ENCODE measurements at places on chromosomes 1 and 21.
A peak's percentile ranks its signal among the peaks of the same experiment; 100 is the strongest.

DNA sequence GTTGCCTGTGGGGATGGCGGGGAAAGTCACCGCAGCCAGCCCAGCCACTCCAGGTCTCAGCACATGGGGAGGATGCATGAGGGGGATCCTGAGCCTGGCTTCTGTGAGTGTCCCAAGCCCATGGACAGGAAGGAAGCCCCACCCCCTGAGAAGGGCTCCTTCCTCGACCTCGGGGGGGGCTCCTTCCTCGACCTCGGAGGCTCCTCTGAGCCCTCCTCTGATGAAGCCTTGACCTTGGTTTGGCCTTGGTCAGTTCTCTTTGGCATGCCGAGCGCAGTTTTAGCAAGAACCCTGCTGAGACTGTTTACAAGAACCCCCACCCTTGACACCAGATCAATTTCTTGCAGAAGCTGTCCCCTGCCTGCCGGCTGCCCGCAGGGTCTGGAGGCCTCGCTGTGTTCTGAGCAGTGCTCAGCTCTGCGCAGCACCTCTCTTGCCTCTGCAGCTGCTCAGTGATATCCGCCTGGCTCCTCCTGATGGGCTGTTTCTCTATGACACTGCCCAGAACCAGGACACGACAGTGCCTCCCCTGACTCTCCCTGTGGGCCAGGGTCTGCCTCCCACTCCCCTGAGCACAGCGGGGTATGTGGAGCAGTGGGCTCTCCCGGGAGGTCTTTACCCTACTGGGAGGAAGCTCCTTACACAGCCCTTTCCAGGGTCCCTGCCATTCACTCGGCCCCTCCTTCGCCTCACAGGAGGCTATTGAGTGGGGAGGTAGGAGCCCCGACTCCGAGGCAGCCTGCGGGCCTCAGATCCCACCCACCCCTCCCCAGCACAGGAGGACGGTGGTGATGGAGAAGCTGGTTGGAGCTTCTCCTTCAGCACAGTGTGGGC, 15.4 kb downstream of the ACTRT2 start:
- no peak for DNase-seq

DNA sequence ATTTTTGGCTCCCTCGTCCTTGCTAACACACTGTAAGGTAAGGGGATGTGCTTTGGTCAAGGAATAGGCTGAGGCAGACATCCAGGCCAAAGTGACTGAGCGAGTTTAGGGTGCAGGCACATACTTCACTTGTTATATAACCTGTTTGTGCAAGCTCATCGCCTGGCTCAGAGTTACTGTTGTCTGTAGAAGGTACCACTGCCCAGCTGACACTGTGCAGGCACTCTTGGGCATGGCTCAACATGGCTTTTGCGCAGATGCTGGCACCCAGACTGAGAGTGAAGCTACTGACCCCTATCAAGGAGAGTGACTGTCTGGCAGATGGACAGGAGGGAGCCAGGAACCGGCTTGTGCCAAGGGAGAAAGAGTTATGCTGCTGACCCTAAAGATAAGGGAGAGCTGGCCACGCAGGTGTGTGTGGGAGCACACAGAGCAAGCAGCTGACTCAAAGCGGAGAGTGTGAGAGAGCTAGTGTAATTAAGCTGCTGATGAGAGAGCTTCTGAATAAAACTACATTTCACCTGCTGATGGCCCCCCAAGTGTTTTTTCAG, 307.3 kb upstream of the USP24 start:
- no peak for DNase-seq

DNA sequence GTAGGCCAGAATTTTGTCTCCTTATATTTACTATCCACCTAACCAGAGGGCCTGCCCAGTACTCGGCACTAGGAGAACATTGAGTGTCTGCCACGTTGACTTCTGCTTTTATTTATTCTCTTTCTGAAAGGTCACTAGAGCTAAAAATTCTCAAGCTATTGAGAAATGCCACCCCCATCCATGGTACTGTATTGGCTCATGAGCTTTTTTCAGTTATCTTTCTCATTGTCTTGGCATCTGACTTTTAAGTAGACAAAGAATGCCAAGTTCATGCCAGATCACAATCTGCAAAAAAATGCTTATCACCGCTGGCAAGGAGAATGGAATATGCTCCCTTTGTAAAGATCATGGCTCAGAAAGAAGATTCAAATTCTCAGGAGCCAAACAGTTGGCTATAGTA, 49.8 kb upstream of the MROH9 start:
- DNase-seq, result no peak

- DNase-seq, result no peak
Measured at GRCh38 chr1:201772178-201772577, 56.8 kb upstream of the IPO9 start.

DNA sequence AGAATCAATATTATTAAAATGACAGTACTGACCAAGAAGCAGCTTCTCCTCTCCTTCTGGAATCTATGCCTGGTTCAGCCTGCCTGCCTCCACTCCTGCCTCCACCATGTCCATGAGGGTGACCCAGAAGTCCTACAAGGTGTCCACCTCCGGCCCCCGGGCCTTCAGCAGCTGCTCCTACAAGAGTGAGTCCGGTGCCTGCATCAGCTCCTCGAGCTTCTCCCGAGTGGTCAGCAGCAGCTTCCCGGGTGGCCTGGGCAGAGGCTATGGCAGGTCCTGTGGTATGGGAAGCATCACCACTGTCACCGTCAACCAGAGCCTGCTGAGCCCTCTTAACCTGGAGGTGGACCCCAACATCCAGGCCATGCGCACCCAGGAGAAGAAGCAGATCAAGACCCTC, 822.4 kb upstream of the NEGR1 start:
- DNase-seq, result no peak

GRCh38 chr1:226125831-226126230, 60.7 kb downstream of the ACBD3 start:
- DNase-seq, result no peak

DNA sequence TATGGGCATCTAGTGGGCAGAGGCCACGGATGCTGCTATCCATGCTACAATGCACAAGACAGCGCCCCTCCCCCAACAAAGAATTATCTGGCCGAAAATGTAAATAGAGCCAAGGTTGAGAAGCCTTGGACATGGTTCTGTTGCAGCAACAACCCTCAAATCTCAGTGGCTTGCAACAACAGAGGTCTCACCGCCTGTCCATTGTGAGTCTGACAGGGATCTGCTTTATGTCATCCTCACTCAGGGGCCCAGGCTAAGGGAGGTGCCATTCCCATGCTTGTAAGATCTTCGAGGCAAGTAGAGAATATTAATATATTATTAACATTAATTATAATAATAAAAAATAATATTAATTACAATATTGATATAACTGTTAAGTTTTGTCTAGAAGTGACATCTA, 9.5 kb upstream of the PITHD1 start:
- no peak for DNase-seq

DNA sequence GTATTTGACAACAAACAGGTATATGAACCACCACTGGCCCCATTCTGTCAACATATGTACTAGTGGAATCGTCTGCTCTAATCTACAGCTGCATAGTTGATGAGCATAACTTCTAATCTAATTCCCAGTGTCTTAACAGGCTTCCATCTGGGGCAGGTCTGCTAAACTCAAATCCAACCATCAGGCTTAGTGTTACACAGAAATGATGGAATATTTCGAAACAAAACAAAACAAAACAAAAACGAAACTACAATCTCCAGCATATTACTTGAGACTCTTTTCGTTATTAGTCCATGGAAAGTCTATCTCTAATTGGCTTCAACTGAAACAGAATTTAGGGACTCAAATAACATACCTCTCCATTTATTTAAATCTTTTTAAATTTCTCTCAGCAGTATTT, 37.6 kb downstream of the DIPK1A start:
- DNase-seq, result peak; percentile 75

- no peak for DNase-seq
Measured at GRCh38 chr1:183515002-183515689, 42.8 kb downstream of the SMG7 start.

DNA sequence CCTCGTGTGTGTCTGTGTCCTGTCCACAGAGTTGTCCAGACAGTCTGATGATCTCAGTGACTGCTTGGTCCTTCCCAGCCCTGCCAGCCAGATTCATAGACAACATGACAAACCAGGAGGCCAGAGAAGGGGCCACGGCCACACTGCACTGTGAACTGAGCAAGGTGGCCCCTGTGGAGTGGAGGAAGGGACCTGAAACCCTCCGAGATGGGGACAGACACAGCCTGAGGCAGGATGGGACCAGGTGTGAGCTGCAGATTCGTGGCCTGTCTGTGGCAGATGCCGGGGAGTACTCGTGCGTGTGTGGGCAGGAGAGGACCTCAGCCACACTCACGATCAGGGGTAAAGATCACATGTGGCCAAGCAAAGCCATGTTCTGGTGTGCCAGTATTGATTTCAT, 96.4 kb downstream of the OBSCN start:
- no peak for DNase-seq

Data from SK-N-DZ (cell line).